HT-29 (cell line): ENCODE measurements at places on chromosomes 6 and 20. TPM values are rescaled to one million over a fixed set of nuclear protein-coding genes. Genes with fewer than 3 reads are reported as not detected.

DNA sequence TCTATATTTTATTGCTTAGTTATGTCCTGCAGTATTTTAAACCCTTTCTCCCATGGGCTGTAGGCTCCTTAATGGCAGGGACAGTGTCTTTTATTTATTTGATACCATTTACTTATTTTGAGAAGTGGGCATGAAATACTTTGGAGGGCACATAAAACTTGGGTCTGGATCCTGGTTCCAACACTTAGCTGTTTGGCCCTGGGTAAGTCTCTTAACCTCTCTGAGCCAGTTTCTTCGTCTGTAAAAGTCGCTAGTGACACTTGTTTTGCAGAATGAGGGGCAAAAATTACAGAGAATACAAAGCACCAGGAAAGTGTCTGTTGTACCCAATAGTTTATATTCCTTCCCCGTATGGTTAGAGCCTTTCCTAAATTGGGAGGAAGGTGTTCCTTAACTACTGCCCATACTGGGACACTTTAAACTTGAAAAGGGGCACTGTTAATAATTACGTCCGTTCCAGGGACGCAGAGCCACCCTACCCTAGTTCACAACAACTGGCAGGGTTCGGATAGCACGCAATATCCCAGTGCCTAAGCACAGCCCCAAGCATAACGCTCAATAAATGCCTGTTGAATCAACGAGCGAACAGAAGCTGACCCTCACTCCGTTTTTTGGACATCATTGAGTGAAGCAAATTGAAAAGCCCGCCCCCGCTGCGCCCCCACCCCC lies 6.0 kb upstream of the ARMC12 start:
- no peak for DNase-seq

DNA sequence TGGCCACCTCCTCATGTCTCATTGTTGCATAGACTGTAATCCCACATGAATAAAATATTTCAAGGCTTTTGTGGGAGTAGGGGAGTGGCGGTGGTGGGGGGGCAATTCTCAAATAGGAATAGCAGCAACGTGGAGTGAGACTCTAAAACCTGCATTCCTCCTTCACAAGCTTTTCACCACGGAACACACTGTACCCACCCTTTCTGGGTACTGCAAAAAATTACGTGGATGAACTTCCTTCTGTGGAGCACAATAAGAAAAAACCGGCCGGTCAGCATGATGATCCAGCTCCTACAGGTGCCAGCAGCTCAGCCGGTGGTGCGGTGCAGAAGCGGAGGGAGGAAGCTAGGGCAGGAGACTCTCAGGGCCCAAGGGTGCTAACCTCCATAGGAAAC lies 930 bp upstream of the RRAGD start:
- DNase-seq = no peak

DNA sequence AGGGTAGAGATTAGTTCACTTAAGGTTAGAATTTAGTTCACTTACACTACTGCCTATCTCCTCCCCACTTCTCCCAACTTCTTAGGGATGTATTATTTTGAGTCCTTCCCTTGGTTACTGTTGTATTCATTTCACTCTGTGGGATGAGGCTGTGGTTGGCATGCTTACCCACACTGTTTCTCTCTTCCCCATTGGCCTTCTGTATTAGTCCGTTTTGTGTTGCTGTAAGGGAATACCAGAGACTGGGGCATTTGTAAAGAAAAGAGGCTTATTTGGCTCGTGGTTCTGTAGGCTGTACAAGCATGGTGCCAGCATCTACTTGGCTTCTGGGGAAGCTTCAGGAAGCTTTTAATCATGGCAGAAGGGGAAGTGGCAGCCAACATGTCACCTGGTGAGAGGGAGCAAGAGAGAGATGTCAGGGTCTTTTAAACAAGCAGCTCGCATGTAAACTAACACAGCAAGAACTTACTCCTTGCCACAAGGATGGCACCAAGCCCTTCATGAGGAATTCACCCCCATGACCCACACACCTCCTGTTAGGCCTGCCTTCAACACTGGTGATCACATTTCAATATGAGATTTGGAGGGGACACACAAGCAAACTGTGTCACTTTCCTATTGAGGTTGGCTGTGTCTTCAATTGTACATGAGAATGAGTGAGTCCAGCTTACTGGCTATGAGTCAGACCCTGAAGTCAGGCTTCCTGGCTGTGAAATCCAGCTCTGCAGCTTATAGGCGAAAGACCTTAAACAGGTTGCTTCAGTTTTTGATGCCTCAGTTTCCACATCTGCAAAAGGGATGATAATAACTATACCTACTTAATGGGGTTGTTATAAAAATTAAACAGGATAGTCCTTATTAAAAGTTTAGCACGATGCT lies 53.3 kb downstream of the SYNDIG1 start:
- DNase-seq = no peak

- no peak for DNase-seq
Measured at GRCh38 chr6:153727885-153728284, 311.2 kb upstream of the OPRM1 start.

DNA sequence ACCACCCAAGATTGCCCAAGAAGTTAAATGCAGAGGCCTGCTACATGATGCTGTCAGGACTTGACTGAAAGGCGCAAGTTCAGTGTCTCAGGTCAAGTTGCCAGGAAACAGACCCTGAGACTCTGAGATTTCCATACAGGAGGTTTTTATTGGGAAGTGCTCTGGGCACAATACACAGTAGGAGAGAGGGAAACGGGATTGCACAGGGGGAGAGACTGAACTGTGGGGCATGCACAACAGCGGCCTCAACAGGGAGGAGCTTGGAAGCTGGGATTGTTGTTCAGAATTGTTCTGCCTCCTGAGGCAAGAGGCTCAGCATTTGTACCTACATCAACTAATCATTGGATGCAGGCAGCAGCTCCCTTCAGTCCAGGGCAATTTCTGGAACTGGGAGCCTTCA lies 6.7 kb downstream of the STX11 start:
- DNase-seq = no peak

- DNase-seq = no peak
Measured at GRCh38 chr6:65790666-65791065, 83.6 kb upstream of the EYS start.

DNA sequence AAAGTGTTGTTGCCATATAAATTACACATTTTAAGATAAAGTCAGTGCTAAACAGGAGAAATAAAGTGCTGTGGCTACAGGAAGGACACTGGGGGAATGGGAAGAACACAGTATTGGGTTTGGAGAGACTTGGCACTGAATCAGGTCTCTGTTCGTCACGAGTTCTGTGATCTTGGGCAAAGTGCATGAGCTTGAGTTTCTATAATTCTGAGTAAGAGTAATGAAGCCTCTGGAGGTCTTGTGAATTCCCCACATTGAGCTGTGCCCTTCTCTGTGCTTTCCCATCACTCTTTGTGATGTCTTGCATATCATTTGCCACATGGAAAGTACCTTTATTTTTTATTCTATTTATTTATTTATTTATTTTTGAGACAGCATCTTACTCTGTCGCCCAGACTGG lies 16.8 kb upstream of the EEF1A1 start:
- DNase-seq = no peak

- DNase-seq = no peak
Measured at GRCh38 chr6:167553736-167554119, 228.8 kb downstream of the TTLL2 start.

- DNase-seq = no peak
Measured at GRCh38 chr20:40811004-40811403, 122.0 kb upstream of the MAFB start.

DNA sequence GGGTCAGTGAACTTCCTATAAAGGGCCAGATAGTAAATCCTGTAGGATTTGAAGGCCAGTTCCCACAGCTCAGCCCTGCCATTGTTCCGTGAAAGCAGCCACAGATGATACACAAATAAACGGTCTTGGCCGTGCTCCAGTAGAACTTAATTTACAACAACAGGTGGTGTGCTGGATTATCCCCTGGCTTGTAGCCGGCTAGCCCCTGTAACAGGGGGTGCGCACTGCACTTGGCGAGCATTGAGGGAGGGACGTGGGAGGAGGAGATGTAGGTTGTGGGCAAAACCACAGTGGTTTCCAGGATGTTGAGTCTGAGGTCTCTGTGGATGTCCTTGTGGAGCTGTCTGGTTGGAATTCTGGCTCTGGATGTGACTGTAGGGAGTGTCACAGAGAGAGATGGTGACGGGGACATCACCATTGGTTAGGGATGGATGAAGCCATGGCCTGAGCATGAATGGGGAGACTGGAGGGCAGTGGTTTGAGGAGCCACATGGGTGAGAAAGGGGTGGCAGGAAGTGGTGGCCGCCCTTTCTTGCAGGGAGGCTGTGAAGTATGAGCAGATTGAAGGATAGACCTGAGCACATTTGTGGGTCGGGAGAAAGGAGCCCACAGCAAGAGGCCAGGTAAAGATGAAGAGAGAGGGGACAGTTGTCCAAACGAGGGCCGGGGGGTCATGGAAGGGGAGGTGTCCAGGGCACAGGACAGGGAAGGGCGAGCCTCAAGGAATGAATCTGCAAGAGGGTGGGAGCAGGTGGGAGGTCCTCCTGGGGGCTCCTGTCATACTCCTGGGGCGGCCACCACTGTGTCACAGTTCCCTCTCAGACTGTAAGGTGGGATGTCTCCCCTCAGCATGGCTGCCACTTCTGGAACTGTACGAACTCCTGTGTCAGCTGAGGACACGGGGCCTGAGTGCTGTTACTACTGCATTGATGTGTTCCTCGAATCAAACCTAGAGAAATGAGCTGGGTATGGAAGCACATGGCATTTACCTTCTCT lies 53.6 kb downstream of the CDH26 start:
- no peak for DNase-seq

DNA sequence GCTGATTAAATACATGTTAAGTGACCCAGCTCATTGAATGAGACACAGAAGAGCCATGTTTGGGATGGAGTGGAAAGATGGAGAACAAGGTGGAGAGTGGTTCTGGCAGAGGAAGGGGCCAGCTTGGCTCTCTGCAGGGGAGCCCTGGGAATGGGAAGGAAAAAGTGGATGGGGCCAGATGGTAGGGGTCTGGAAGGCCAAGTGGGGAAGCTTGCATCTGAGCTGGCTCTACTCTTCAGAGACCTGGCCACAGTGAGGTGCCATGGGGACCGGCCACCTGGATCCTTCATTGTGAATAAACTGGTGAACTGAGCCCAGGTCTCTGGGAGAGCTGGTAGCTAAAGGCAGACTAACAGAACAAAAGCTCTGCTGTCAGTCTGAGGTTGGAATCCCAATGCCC lies 48.9 kb upstream of the SIRPA start:
- no peak for DNase-seq

DNA sequence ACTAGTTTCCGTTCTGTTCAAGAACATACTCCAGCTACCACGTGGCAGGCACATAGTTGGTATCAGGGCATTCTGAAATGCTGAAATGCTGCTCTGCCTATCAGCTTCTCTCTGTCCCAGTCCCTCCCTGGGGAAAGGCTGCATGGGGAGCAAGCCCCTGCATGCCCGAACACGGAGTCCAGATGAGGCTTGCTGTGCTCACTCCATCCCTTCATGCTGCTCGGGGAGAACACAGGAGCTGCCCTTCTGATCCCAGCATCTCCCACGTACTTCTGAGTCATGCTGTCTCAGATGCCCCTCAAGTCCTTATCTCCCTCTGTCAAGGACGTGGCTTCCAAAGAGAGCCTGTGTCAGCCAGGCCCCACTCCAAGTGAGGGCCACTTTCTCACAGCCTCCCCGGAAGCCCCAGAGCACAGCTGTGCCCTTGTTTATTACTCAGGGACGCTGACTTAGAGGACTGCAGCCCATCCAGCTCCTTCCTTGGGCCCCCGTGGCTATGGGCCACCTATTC lies 29.4 kb downstream of the THBS2 start:
- no peak for DNase-seq

DNA sequence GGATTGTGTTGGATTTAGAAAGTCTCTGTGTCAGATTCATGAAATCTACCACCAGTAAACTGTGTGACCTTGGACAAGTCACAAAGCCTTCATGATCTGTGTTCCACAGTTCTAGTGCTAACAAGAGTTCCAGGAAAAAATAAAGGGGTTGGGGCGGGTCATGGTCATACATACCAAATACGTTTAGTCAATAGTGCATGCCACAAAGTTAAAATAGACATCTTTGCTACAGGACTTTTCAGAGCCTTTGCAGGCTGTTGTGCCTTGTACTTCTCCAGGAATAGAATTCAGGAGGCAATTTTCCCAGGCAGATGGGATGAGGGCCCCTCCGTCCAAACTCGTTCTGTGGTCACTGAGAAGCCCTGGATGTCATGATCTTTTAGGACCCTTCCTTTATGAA lies 127.2 kb downstream of the EYA2 start:
- no peak for DNase-seq

DNA sequence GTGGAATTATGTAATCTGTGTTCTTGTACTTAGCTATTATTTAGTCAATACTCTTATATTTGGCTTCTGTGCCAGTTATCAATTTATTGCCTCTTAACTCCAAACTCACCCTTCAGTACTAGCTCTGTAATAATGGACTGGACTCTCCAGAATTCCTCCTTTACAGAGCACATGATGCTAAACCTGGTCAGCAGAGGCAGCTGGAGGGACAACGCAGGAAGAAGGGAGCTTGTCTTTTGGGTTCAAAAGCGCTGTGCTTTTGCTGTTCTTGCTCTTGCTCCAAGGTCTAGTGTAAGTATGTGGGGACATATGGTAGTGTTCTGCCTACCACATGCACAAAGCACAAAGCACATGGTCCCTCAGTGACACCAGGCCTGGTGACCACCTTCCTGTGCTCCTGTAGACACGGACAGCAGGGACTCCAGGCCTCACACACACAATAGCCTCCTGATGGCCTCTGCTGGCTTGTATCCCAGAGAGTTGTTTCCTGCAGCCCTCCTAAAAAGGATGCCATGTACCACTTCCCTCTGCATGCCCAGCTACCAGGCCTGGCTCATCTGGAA lies 46.1 kb downstream of the CHD6 start:
- DNase-seq = peak; percentile 40

DNA sequence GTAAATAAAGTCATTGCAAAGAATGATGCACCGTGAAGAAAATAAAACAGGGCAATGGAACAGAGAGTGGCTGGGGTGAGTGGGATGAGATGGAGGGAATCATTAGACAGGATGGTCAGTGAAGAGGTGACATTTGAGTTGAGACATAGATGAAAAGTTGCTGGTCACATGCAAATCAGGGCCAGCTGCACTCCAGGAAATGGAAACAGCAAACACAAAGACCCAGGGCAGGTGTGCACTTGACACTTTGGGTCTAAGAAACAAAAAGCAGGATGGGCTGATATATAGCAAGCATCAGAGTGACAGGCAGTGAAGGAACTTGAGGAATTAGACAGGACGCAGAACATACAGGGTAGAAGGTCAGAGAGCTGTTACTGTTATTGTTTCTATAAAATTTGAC lies 171.5 kb upstream of the RIPOR2 start:
- no peak for DNase-seq

- no peak for DNase-seq
Measured at GRCh38 chr6:54192993-54193392, 81.8 kb downstream of the MLIP start.

DNA sequence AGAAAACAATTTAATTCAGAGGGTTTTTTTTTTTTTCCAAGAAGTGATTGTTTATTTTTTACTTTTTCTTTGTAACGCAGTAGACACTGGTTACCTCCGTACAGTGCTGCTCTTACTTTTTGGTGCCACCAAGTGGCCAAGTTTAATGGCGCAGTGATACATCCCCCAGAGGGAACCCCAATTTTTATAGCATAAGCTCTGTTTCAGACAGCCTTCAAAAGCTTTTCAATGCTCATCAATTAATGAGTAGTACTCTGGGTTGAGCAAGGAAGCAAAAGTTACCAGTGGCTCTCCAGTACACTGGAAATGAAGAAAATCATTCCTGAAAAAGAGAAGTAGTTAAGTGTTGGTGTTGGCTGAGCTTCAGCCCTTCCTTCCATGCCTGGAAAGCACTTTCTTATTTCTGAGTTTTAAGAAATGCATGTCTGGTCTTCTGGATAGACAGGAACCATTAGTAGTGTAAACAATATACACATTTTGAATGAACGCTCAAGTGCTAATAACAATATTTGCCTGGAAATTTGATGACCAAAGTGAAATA lies 129.1 kb upstream of the SMLR1 start:
- peak; percentile 52 for DNase-seq

BFSP1 gene
- total RNA-seq = 0.81 and 1.4 TPM in 2 replicates

DOK5 gene
- total RNA-seq = not detected in 2 replicates

DLK2 gene
- total RNA-seq = 0.10 and 0.34 TPM in 2 replicates
